Activated naive CD8-positive, alpha-beta T cell treated with anti-CD3 and anti-CD28 coated beads, Interleukin-2, amount 50 U/mL, for 24 hours (primary cell): ENCODE measurements at places on chromosomes 6 and 20.

- H3K27ac ChIP-seq = no peak overlapping the region
- H3K4me1 ChIP-seq = no peaks in the 10 kb centered on the region
- H3K36me3 ChIP-seq = no peaks in the 10 kb centered on the region
- H3K4me3 ChIP-seq = no peak overlapping the region
- no peak for DNase-seq
Measured at GRCh38 chr6:169075915-169076654, 177.6 kb downstream of the THBS2 start.

GRCh38 chr6:37021356-37022129 lies 16.1 kb downstream of the FGD2 start:
- H3K4me3 ChIP-seq = no peak overlapping the region
- peaks cover 64% of the 10 kb centered on the region for H3K4me1 ChIP-seq
- peak; percentile 72 for DNase-seq
- peak overlapping the region; percentile 68 for H3K27ac ChIP-seq
- no peaks in the 10 kb centered on the region for H3K36me3 ChIP-seq
- no peaks in the 10 kb centered on the region for H3K27me3 ChIP-seq

DNA sequence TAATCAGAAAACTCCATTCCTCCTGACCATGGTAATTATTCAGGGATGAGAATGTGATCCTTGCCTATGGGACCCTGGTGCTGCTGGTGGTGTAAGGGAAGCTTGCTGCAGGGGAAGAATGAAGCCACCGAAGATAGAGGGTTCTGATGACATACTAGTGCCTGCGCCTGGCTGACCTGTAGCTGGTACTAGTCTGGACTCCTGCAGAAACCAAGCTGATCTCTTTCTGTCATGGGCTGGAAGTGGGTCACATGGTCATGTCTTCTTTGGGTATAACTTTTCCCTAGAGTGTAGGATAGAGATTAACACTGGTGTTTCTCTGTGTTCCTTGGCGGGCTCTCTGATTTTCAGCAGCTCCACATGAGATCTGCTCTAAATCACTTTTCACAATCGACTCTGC lies 8.6 kb upstream of the SLC4A11 start:
- DNase-seq = no peak
- H3K27ac ChIP-seq = no peak overlapping the region
- no peak overlapping the region for H3K4me3 ChIP-seq
- H3K36me3 ChIP-seq = no peaks in the 10 kb centered on the region
- H3K27me3 ChIP-seq = peaks cover 29% of the 10 kb centered on the region
- peaks cover 20% of the 10 kb centered on the region for H3K4me1 ChIP-seq

- H3K27ac ChIP-seq = no peak overlapping the region
- H3K36me3 ChIP-seq = no peaks in the 10 kb centered on the region
- H3K4me1 ChIP-seq = no peaks in the 10 kb centered on the region
- no peak overlapping the region for H3K4me3 ChIP-seq
Measured at GRCh38 chr20:63224412-63225081, 8.6 kb upstream of the YTHDF1 start.

DNA sequence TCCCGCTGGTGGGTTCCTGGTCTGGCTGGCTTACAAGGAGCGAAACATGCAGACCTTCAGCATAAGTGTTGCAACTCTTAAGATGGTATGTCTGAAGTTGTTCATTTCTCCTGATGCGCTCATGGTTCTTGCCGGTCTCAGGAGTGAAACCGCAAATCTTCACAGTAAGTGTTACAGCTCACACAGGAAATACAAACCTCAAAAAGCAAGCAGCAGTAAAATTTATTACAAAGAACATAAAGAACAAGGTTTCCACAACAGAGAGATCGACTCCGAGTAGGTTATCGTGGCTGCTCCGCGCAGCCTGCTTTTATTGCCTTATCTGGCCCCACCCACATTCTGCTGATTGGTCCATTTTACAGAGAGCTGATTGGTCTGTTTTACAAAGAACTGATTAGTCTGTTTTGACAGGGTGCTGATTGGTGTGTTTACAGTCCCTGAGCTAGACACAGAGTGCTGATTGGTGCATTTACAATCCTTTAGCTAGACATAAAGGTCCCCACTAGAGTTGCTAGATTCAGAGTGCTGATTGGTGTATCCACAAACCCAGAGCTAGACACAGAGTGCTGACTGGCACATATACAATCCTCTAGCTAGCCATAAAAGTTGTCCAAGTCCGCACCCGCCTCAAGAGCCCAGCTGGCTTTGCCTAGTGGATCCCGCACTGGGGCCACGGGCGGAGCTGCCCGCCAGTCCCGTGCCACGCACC lies 39.2 kb downstream of the TRIM27 start:
- peaks cover 8% of the 10 kb centered on the region for H3K27me3 ChIP-seq
- peaks cover 7% of the 10 kb centered on the region for H3K36me3 ChIP-seq
- DNase-seq = peak; percentile 67
- H3K4me3 ChIP-seq = peak overlapping the region; percentile 73

DNA sequence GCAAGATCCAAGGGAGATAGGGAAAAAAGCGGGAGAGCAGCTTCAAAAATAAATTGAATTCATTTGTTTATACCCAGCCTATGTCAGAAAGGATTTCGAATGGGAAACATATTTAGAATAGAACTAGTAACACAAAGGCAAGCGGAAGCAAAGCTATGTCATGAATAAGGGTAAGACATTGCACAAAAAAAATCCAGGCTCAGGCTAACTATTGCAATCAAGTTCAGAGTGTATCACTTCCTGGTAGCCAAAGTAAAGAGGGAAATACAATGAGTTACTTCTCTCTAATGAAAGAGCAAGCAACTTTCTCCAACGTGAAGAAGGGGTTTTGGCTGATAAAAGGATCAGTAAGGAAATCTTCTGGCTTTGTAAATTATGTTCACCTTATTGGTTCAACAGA lies 212.8 kb downstream of the ZMYND8 start:
- DNase-seq = no peak
- no peaks in the 10 kb centered on the region for H3K36me3 ChIP-seq
- H3K4me1 ChIP-seq = no peaks in the 10 kb centered on the region
